ENCODE measurements at places on chromosomes 12 and 14. TPM values are rescaled to one million over a fixed set of nuclear protein-coding genes. Genes with fewer than 3 reads are reported as not detected.

Gene DAD1
- 529 TPM for total RNA-seq

GRCh38 chr12:19144985-19145384 lies 15.5 kb downstream of the PLEKHA5 start:
- no peak for DNase-seq

Gene RPS6KA5
- total RNA-seq, result 3.7 TPM

Gene CDC42BPB
- total RNA-seq, result 45.0 TPM

GRCh38 chr12:2583091-2583497 lies 211.7 kb upstream of the FKBP4 start:
- peak; percentile 45 for DNase-seq

- DNase-seq, result no peak
Observed at GRCh38 chr14:75343911-75344310, 65.3 kb downstream of the FOS start.

Gene RPS6KL1
- total RNA-seq, result 1.3 TPM

DNA sequence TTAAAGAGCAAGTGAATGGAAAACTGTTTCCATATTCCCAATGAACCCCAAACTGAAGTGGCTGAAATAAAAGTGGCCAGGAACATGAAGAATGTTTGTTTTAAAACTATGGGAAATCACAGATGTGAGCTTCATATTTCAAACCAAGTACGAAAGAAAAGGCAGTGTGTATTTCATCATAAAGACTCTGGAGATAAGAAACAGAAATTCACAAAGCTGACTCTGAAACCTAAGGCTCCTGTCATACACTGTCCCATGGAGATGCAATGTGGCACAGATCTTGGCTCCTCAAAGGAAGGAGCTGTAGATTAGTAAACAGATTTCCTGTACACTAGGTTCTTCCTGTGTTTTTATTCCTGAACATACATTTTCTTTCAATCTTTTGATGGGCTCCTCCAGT lies 304.4 kb downstream of the MED13L start:
- no peak for DNase-seq

DNA sequence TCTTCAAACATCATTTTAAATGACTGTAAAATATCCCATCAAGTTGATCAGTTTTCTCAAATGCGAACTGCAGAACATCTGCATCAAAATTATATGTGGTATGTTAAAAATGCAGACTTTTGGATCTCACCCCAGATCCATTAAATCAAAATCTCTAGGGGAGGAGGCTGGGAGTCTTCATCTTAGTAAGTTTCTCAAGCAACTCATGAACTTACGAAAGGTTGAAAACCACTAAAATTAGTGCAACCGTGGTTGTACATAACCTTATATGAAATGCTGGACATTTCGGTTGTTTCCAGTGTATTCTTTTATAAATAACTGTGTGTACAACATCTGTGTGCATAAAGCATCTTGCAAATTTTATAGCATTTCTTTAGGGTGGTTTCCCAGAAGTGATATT lies 39.2 kb downstream of the ZFP36L1 start:
- no peak for DNase-seq

DNA sequence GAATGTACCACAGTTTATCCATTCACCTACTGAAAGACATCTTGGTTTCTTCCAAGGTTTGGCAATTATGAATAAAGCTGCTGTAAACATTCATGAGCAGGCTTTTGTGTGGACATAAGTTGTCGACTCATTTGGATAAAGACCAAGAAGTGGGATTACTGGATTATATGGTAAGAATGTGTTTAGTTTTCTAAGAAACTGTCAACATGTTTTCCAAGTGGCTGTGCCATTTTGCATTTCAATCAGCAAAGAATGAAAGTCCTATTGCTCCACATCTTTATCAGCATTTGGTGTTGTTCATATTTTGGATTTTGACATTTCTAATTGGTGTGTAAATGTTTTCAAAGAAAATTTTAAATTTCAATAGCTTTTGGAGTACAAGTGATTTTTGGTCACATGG lies 27.3 kb upstream of the KLRF1 start:
- no peak for DNase-seq

DNA sequence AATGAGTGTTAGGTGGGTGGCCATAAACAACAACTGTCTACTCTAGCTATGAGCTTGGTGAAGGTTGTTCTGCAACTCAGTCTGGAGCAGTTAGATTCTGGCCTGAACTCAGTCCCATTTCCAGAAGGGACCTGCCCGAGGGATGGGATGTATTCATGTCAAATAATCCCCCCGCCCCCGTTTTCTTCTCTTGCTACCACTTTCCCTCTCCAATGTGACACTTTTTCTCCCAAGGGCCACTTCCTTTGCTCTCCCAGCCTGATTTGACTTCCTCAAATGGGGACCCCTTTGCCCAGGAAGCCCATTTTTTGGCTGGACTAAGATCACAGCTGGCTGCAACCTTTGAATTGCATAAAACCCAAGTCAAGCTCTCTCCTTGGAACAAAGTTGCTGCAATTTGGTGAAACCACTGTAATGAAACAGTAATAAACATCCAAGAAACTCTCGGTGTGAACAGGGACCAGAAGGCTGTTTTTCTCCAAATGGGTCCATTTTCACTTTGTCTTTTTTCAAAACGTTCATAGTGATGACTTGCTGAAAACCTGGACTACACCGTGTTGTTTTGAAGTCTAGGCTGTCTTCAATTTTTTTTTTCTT lies 137.2 kb upstream of the GSC start:
- DNase-seq, result no peak

- DNase-seq, result no peak
Observed at GRCh38 chr12:94789510-94790225, 139.3 kb upstream of the TMCC3 start.

Gene SERPINA5
- 0.32 TPM for total RNA-seq

DNA sequence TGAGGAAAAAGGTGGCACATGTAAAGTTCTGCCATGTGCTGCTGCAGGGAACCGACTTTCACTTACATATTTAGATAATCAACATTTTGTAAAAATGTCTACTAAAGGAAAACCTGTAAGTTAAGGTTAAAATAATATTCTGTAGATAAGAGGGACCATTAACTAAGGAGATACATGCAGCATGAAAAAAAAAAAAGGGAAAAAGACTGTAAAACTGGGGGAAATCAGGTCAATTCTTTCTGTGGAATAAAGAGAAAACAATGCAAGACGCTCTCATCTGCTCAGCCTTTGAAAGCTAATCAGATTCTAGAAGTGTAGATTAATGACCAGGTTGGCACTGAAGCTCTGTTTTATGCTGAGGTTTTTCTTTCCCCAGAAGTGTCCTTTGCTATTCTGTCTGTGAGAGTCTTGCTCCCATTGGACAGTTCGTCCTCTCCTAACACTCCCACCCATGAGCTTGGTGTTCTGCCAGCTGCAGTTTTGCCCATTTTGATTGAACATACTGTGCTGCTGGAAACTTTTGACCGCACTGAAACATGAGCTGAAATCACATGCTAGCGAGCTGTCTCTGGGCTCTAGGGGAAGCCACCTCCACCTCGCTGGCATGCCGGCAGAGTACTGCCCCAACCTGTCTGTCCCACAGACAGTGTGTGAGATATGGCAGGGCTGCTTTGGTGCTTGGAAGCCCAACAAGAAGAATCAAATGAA lies 39.7 kb downstream of the PPTC7 start:
- peak; percentile 94 for DNase-seq

DNA sequence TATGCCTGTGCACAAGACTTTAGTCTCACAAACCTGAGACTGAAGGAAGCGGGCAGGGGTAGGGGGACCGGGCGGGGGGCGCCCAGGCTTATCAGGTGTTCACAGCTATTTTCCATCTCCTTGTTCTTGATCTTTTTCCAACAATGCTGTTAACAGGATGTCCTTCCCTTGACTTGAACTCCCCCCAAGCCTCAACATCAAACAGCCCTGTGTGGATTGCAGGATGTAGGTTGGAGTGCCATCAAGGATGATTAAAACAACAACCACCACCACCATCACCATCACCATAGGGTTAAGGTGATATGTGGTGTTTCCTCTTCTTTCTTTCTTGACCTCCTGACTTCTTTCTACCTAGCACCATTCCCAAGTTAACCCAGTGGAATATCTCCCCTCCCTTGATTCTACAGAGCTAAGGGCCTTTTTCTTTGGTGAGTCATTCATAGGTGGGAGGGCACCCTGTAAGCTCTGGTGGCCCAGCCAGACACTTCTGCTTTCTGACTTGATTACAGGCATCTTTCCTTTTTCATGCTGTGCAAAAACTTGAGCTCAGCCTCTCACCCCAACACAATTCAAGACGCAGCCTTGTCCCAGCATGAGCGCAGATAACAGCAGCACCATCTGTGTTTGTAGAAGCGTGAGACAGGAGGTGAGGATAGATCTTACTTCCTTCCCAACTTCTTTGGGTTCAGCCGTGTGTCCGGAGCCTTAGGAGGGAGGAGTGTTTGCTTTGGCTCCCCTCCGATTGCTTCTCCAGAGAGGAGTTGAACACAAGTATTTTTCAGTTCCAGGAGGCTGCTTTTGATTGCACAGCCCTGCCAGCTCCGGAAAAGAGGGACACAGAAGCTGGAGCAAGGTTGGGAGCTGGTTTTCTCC lies 26.8 kb downstream of the FLVCR2 start:
- no peak for DNase-seq

DNA sequence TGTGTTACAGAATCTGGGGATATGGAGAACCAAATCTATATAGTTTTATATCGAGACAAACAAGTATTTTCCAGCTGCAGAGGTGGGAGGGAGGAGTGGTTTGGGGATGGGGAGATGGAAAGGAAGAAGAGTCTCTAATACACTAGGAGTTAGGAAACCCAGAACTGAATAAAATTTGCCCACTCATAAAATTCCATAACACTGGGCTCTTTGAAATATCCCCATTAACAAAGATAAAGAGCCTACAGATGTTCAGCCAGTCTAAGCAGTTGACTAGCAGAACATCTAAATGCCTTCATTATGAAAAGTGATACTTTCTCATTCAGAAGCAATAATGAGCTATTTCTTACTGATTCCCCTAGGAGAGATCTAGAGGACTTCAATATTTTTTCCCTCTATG lies 151.7 kb upstream of the GZMB start:
- DNase-seq, result peak; percentile 74

Gene MRPL51
- 261 TPM for total RNA-seq

Gene OR10P1
- total RNA-seq, result not detected

Gene ERP27
- total RNA-seq, result 0.74 TPM

DNA sequence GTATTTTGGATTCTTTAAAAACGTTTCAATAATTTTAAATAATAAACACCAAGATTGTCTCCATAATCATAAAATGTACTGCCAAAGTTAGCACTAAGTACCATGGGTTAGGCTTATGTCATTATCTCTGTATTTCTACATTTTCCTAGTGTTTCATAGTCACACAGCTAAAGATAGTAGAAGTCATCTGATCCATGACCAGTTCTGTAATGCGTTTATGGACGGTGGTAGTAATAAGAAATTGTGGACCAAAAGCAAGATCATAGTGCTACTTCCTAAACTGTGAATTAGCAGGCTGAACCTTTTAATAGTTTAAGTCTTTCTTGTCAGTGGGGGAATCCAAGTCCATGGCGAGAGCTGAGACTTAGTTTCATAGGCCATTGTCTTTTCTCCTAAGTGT lies 142.1 kb downstream of the AKAP6 start:
- DNase-seq, result no peak

Gene ITGB7
- 18.8 TPM for total RNA-seq

GRCh38 chr14:50231475-50232275 lies at the start of gene SOS2:
SOS2 (minus strand) TSS chr14:50231578; CDS start chr14:50231283, 295 bp downstream.
- DNase-seq, result peak; percentile 81

DNA sequence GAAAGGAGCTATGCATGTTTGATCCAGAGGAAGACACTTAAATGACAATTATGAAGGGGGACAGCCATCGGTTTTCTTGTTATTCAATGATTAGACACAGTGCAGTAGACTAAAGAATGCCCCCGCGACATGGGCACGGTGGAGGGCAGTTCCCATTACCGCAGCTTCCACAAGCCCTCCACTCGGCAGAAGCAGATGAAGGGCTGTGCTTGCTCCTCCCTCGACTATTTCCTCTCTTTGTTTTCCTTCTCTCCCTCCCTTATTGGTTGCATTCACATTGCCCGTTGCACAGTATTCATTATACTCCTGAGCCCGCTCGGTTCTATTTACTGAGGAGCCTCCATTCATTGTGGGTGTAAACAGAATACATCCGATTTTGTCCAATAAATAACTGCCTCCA lies 138.8 kb upstream of the RASSF8 start:
- no peak for DNase-seq

Gene CNTN1
- 79.1 TPM for total RNA-seq

DNA sequence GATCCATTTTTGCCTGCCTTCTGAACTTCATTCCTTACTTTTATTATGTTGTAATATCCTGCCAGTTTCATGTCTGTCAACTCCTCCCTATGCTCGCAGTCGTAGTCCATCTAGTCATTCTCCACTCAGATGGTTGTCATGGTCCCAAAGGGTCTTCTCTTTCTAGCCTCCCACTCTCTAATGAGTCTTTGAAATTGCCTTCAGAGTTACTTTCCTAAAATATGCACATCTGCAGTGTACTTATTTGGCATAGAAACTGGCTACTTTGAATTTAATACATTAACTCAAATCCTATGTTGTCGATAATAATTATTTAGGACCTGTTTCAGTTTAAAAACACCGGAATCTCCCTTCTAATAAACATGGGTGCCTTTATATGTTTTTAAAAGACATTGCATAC lies 101.0 kb downstream of the PDE3A start:
- no peak for DNase-seq

GRCh38 chr14:85071447-85071846 lies 458.5 kb upstream of the FLRT2 start:
- DNase-seq, result peak; percentile 21

DNA sequence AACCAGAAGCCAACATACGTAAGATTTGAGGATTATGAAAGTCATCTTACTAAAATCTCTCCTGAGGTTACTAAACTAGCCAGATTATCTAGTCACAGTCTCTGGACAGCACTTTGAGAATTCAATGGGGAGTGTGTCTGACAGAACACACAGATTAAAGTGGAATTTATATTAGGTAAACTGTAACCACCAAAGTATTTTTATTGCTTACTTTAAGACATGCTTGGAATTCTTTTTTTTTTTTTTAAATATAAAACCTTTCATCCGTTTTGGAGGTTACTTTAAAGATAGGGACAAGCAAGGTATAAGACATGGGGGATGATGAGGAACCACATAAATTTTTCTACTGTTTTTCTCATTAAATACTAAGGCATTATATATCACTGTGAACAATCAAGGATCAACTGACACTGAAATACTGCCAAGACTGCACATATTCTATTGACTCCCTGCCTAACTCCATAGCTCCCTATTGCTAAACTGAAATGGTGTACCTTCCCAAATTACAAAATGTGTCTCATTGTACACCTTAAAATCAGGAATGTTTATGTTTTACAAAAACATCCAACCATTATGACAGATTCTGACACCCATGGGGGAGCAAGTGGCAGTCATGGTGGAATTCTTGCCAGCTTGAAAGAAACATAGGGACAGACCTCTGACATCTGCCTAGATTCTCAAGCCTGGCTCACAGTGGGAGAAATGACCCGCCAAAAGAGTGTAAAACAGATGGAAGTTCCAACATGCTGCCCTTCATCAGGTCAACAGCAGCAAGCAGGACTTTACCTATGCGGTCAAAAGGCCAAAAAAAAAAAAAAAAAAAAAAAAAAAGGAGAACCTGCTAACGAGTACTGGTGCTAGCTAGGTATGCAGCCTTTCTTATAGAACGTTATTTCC lies 239.3 kb downstream of the MED13L start:
- no peak for DNase-seq

GRCh38 chr12:113152835-113153814 lies 3.6 kb downstream of the CFAP73 start:
- DNase-seq, result peak; percentile 85

- DNase-seq, result no peak
Observed at GRCh38 chr14:99529899-99530298, 48.7 kb downstream of the CCNK start.

All from SK-MEL-5 (cell line).